ENCODE measurements at places on chromosomes 5 and 9.

GRCh38 chr9:100350188-100350587 lies 2.6 kb downstream of the TEX10 start:
- DNase-seq: no peak

GRCh38 chr9:98851730-98852459 lies 44.4 kb downstream of the GALNT12 start:
- peak; percentile 65 for DNase-seq

DNA sequence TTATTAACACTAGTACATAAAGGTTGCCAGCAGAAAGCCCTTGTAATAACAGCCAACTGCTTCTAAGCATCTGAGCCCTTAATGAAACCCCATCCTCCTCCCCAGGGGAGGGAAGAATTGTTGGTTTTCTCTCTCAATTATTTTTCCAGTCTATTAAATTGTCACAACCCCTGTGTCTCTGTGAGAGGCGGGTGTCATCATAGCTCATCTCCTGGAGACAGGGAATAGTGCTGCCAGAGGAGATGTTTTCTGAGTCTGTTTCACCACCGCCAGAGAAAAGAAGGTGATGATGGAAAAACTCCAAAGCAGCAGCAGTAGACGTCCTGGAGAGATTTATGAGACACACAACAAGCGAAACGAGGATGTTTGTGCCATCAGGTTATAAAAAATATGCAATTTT lies 271.1 kb upstream of the NMUR2 start:
- DNase-seq: no peak

DNA sequence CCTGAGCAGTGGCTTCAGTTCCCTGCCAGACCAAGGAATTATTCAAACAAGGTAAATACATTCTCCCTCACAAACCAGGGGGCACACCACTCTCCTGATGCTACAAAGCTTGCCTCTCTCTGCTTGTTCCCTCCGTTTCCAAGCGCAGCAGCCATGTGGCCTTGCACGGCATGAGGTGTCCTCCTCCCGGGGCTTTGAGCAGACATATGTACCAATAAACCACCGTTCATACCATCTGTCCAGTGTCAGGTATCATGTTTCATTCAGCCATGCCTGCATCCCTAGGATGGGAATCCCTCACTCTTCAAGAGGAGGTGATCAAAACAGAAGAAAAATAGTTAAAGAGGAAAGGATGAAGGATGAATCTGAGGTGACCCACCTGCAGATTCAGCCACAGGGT lies 282.7 kb downstream of the ENC1 start:
- DNase-seq: no peak

DNA sequence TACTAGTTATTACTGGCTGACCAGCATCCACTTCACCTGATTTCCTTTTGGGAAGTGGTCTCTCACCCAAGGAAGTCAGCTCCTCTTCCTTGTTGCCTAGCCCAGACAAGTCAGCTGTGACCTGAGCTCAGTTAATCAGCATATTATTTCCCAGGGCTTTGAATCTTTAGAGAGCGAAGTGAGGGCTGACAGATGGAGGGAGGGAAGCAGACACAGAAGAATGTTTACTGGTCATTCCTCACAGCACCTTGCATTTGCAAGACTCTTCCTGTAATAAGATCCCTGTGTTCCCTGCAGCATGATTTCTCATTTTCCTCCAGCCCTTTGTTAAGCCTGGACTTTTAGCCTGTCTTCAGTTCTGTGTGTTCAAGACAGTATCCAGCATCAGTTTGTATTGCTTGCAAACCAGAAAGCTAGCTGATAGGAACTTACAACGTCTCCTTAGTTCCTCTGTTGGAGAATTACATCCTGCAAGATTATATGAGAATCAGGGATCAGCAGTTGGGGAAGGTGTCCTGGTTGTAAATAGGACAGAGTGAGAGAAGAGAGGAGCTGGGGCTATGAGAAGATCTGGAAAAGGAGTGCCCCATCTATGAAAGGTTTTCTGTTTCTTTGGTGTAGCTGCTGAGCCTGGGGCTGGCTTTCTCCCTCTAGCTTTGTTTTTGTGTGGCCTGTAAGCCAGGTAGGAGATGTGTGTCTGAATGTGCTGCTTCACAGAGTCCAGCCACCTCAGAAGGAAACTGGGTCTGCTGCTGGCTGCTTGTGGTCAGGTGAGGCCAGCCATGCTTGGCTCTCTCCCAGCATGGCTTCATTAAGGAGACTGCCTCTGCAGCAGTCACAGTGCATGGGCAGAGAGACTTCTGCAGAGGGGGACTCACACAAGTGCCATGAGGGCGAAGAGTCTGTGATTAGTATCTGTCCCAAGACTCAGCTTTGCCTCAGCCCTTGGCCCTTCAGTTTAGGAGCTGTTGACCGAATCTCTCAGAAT lies 50.3 kb downstream of the MAN2A1 start:
- DNase-seq: peak; percentile 95

DNA sequence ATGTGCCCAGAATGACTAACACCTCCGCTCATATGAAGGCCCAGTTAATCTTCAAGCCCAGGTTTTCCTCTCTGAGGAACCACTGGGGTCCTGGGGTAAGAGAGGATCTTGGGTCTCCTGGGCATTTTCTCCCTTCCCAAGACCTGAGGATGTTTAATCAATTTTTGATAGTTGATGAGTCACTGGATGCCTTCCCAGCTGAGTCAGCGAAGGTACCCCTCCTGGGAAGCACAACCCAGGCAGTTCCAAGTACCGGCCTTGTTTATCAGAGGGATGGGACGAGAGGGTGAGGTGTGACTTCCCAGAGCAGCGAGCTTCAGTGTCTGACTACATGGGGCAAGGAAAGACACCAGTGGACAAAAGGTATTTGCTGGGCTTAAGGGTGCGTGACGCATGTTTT lies 119.6 kb upstream of the IL12B start:
- DNase-seq: peak; percentile 66

- DNase-seq: no peak
These were observed 77.1 kb upstream of the IQGAP2 start for GRCh38 chr5:76325876-76326491.

DNA sequence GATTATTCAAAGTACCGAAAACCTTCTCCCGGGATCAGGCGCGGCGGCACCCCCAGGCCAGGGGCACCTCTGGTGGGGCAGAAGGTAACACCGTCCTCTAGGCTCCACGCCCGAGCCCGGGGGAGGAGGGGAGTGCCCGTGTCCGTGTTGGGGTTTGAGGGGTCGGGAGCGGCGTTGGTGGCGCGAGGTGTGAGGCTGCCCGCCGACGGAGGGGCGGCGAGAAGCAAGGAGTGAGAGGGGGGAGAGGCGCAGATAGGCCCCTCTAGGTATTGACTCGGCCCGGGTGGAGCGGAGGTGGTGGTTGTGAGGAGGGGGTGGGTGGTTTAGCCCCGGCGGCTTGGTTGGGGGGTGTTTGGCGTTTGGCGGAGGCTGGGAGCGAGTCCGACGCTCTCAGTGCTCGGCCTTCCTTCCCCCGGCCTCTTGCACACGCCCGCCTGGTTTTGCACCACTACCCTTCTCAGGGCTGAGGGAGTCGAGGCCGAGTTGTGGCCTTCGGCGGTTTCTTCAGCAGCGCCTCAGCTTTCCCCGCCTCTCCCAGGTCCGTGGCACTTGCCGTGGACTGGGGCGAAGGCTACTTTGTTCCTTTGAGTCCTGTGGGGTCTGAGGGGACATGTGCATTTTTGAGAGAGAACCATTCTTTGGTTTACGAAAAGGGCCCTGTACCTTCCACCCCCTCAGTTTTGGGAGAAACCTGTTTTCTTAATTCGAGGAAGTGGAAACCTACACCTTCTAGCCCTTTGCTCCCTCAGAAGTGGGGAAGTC lies 450 bp downstream of the GPBP1 start:
- peak; percentile 66 for DNase-seq

GRCh38 chr5:1156033-1156753 lies 44.3 kb upstream of the SLC12A7 start:
- no peak for DNase-seq

- no peak for DNase-seq
These were observed 103.4 kb downstream of the DAB2IP start for GRCh38 chr9:121754655-121755436.

- no peak for DNase-seq
These were observed 71.4 kb upstream of the ATP10B start for GRCh38 chr5:160923411-160923810.

DNA sequence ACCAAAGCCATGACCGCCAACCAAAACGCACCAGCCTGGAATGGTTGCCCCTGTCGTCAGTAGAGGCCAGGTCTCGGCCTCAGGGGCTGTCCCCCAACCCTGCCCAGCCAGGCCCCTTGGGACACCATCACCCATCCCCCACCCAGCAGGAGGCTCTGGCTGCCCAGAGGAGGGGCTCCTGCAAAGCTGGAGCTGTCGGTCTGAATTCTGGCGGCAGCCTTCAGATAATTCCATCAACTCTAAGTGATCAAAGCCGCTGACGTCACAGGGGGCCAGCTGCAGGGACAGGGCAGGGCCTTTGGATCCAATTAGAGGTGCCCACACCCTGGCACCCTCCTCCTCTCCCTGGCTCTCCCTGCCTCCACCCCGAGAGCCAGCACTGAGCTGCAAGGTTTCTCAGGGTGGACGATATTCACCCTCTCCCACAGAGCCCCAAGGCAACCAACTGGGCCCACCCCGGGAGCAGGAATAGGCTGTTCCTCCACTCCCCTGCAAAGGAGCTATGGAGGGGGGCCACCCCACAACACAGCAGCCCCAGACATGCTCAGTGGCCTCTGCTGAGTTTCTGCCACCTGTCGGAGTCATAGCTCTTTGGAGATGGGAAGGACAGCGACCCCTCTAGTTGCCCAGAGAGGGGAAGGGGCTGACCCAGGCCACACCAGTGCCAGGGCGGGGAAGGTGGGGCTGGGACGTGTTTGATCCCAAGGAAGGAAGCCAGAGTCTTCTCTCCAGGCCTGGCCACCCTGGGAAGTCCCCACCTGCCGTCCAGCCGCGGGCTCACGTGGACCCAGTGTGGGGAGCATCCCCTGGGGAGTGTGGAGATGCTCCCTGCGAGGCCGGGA lies 78.4 kb downstream of the NTNG2 start:
- DNase-seq: no peak

DNA sequence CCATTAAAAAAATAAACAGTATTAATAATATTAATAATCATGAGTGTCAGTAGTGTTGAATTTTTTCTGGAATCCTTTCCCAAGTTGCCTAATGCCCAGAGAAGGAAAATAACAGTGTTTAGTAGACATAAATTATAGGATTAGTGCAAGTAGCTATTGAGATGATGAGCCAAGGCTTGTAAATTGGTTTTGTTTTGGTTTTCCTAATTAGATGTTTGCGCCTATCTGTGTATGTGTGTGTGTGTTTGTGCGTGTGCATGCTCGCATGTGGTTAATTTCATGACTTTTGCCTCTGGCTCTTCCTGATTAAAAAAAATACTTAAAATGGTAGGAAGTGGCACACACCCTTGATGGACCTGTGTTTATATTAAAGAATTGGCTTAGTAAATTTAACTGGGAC lies 55.4 kb downstream of the FXN start:
- no peak for DNase-seq

GRCh38 chr5:62982348-62982747 lies 403.7 kb downstream of the LRRC70 start:
- DNase-seq: peak; percentile 73

- no peak for DNase-seq
These were observed 71.0 kb downstream of the MED10 start for GRCh38 chr5:6307304-6307703.

- no peak for DNase-seq
These were observed 196.1 kb upstream of the TBC1D2 start for GRCh38 chr9:98451576-98451975.

GRCh38 chr9:15975101-15975778 lies 422.4 kb downstream of the CCDC171 start:
- DNase-seq: no peak

DNA sequence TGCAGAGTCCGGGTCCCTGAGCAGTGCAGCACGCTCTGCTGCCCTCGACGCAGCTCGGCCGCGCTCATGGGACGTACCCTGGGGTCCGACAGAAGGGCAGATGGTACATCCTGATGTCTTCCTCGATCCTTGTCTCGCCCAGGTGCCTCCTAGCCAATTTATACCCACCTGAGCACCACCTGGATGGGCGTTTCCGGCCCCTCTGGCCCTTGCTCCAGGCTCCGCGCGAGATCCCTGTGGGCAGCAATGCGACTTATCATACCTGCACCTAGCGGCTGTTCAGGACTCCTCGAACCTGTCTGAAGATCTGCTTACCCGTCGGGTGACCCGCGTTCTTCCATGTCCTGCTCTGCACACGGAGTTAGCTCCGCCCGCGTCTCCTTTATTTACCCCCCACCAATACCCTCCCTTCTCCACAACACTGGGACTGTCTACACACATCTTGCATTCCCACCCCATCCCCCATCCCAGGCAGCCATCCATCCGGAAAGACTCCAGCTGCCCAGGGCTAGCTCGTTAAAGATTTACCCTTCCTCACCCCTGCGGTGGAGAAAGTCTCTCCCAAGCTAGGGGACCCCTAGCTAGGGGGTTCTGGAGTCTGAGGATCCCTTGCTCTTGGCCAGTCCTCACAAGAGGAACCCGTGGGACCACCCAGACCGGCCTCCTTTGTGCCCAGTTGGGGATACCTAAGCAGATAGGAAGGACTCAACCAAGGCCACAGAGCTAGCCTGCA lies at the start of gene KIF12:
KIF12 (minus strand) TSS at position 357 of the 733 bp plus-strand sequence; CDS start at position 341, 16 bp downstream.
- DNase-seq: peak; percentile 32

DNA sequence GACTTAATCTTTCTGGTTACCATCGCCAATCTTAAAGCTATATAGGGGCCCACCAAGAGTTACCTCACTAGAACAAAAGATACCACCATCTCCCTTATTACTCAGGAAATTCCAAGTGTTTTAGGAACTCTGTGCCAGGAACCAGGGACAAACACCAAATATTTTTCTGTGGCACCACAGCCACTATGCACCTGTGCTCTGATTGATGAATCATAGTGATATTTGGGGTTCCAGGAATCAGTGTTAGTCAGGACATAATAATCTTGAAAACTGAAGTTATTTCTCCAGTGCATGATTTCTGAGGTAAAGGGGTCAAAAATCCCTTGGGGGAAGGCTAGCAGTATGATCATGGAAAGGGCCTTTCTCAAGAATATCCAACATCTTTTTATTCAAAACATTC lies 10.2 kb upstream of the TMED7 start:
- DNase-seq: no peak

DNA sequence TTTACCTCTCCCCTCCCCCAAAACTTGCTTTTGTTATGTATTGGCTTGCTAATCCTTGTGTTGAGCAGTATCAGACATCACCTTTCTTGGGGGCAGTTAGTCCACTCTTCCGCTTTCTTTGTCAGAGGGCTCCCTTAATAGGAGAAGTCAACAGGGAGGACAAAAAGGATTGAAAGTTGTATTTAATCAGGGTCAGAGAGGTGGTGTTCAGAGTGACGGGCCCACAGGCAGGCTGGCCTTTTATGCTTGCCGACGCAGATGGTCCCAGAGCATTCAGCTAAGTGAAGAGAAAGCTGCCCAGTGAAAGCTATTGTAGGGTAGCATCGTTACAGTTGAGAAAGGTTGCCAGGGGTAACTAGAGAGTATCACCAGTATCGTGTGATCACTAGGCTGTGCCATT lies 131.1 kb downstream of the ZCCHC7 start:
- DNase-seq: peak; percentile 78

- peak; percentile 39 for DNase-seq
These were observed 128.2 kb upstream of the TMEM161B start for GRCh38 chr5:88396751-88397281.

- peak; percentile 73 for DNase-seq
These were observed at the start of gene PCDHGC5 for GRCh38 chr5:141488591-141489561. Gene PCDHGC5, plus strand, starts transcription at chr5:141489081. Its CDS starts 160 bp downstream, at chr5:141489241.

- no peak for DNase-seq
These were observed 8.8 kb downstream of the TNIP1 start for GRCh38 chr5:151071848-151072629.

- no peak for DNase-seq
These were observed 44.4 kb downstream of the PARP8 start for GRCh38 chr5:50710838-50711237.

GRCh38 chr5:8493176-8493575 lies 624.2 kb downstream of the MTRR start:
- no peak for DNase-seq

Data from mesendoderm (in vitro differentiated cells).